Esophagus squamous epithelium (tissue), 5 donors: ENCODE measurements at places on chromosomes 16 and 17.

DNA sequence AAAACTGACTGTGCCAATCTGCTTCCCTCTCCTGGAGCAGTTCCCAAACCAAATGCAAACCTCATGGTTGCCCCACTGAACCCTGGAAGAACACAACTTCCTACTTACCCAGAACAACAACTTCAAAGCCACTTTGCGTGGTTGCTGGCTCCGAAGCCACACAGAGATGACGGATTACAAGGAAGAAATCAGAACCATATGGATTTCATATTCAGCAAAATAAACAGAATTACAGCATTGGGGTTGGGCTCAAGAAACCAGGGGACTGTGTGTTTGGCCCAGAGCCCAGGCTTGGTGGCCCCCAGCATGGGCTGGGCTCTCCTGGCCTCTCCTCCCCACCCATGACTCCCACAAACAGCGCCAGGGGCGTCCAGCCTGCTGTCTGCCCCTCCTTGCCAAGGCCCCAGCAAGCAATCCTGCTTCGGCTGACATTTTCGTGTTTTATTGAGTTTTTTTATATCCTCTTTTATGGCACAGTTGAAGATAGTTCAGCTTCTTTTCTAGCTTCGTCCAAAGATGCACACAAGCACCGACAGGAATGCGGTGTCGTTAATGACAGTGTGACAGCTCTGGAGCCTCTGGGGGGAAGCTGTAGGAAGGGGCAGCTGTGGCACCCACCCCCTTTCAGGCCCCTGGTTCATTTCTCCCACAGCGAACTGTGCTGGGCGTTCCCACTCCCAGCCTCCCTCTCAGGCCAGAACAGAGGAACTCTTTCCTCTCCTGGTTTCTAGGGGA lies 137.1 kb downstream of the GAS7 start:
- no peak for DNase-seq

DNA sequence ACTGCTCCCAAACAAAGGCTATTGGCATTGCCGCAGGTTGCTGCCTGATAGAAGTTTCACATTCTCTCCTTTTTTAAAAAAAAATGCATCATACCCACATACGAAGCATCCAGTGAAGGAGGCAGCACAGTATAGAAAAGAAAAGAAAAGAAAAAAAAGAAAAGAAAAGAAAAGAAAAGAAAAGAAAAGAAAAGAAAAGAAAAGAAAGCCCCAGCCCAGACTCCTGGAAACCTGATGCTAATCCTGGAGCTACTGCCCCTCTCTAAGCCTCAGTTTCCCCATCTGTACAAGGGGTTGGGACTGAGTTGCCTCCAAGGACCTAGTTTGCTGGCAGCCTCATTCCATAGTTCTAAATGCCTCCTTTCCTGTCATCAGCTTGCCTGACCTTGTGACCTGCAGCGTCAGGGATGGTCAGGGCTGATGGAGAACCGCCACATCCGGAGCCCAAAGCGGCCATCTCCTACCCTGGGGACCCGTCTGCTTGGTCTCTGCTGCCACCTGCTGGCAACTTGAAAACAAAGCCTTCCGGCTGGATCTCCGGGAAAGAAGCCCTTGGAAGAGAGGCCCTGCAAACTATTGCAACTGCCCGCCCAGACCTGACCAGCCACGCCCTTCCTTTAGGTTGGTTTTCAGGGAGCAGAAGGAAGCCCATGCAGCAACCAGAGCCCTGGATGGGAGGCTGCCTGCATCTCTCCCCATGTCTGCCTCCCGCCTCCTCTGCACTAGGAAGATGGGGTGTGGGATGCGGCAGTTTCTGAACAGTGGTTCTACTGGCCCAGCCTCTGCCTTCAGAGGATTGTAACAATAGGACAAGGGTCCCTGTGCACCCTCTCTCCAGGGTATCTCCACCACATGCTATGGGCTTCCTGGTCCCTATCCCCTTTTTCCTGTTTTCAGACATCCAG lies 13.0 kb downstream of the AIPL1 start:
- peak; percentile 10 for DNase-seq

GRCh38 chr16:78704416-78704815 lies 605.0 kb downstream of the WWOX start:
- DNase-seq: no peak

- DNase-seq: no peak
Observed at GRCh38 chr17:9475101-9475658, 100.4 kb downstream of the STX8 start.
